ENCODE measurements at places on chromosomes 12 and 14.
A peak's percentile ranks its signal among the peaks of the same experiment; 100 is the strongest.

DNA sequence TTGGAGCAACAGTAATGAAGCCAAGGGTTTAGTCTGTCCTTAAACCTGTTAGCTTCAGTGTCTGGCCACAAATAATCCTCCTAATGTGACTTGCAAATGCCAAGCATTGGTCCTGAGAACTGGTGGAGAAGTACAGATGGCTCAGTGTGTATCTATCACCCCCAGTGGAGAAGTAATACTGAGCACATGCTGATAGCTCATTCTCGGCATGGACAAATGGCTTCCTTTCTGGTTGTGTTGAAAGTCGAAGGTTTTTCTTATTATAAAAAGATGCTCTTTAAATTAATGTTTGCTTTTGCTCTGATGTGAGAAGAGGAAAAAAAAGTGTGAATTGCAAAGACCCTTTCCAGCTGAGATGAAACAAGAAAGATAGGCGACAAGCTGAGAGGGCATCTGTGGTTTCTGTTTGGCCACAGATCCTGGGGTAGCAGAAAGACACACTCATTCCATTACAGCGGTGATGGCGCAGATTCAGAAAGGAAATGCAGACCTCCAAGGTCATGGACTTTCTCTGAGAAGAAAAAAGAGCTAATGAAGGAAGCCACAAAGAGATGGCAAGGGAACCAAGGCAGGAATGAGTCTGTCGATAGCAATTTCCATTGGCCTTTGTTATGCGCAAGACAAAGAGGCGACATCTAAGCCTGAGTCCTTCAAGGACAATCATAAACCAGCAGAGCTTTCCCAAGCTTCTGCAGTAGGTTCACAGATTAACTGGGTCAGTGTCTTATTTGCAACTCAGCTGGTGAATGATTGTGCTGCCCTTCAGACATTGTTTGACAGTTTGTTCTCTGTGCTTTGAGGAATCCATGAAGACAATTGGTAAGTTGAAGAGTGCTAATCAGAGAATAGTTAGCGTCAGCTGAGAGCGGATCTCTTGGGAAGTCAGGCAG is 155.5 kb upstream of the RGS6 start:
- DNase-seq: no peak

DNA sequence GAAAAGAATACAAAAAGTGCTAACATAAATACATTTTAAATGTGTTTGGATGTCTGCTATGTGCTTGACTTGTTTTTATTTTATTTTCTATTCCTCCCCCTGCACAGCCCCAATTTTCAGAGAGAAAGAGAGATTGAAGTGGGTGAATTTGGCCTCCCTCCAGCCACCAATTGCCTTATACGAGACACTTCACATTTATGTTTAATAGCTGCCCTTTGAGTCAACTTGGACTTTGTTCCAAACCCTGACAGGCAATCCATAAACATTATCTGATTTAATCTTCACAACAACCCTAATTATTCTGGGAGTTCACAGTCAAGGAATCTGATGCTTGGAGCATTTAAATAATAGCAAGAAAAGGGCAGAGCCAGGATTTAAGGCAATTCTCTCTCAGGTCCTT is 161.7 kb downstream of the SLC15A4 start:
- no peak for DNase-seq

DNA sequence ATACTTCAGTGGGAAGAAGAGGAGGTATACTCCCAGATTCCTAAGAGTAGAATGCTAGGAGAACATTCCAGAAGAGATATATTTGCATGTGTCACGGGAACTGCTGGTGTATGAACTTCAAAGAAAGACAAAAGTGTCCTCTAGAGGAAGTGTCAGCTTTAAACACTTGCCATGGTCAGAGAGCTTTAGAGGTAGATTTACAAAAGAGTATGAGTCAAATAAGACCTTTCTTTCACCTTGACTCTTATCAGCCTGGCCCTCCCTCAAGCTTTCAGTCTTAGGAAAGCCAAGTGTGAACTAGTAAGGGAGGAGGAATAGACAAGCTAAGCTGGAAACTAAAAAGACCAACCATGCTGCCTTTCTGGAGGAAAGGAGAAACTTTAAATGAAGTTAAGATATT is 34.7 kb downstream of the COX8C start:
- DNase-seq: no peak

- DNase-seq: peak; percentile 50
Measured at GRCh38 chr12:212715-213526, 1.0 kb downstream of the SLC6A12 start.

GRCh38 chr14:55248411-55248810 is 22.8 kb upstream of the FBXO34 start:
- no peak for DNase-seq

- no peak for DNase-seq
Measured at GRCh38 chr12:104060791-104061190, 3.5 kb upstream of the HCFC2 start.

DNA sequence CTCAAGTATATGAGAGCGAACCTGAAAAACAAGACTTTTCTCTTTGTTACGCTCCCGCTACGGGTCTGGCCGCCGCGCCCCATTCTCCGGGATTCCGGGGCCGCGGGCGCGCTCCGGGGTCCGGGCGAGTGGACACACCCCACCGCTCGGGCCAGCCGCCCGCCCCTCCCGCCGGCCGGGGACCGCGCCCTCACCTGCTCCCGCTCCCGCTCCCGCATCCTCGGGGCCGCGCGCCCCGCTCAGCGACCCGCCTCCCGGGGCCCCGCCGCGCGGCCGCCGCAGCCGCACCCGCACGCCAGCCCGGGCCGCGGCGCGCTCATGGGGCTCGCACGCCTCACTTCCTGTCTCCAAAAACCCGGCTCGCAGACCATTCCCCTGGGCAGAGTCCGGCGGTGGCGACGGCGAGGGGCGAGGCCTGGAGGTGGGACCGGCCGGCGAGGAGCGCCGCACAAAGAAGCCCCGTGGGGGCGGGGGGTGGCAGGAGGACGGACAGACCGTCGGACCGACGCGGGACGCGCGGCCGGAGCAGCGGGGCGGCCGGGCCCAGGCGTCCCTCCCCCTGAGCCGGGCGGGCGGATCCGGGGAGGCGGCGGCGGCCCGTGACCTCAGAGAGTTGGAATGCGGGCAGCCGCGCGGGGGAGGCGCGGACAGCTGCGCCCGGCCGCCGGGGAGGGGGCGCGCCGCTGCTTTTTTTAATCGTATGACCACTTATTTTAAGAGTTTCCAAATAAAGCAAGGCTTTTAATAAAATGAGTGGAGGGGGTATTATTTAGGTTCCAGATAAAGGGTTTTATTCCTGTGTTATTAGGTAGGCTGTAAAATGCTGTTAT is at the start of gene PTPN21:
TSS of gene PTPN21 (minus strand) at position 551 of the 830 bp plus-strand sequence. CDS start 4,590 bp downstream, outside the sequence.
- DNase-seq: peak; percentile 94

DNA sequence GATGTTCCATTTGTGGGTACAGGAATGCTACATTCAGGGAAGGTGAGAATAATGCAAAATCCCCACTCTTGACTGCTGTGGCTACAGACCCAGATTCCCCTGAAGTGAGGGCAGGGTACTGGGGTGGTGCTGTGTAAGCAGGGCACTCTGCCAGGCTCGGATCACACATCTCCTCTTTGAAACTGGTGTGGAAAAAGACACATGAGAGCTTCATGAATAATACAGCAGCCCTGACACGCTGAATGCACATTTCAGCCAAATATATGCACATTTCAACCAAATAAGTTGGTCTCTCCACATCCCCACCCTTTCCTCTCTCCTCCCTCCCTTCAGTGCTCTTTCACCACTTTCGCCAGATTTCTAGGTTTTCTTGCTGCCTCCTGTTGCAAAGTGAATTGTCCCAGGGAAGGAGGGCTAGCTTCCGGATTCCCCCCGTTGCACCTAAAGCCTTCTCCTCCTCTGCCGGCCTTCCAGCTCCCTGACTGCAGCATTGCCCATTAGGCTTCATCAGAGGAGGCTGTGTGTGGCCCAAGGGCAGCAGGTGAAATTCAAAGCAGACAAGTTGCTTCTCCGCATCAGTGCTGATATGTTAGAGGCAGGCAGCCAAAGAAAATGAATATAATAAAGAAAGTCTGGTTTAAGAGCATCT is 118.2 kb upstream of the TMCC3 start:
- no peak for DNase-seq

- no peak for DNase-seq
Measured at GRCh38 chr12:10701131-10701681, 21.9 kb downstream of the YBX3 start.

- DNase-seq: no peak
Measured at GRCh38 chr12:106910202-106910601, 45.5 kb upstream of the TMEM263 start.

DNA sequence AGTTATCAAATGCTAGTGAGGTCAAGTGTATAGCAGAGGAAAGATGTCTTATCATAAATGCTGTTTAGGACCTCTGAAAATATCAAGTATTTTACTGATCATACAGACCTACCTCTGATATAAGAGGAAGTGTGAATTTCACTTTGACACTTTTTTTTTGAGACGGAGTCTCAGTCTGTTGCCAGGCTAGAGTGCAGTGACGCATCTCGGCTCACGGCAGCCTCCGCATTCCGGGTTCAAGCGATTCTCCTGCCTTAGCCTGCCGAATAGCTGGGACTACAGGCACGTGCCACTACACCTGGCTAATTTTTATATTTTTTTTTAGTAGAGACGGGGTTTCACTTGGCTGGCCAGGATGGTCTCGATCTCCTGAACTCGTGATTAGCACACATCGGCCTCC is 55.1 kb upstream of the PIK3C2G start:
- DNase-seq: no peak

DNA sequence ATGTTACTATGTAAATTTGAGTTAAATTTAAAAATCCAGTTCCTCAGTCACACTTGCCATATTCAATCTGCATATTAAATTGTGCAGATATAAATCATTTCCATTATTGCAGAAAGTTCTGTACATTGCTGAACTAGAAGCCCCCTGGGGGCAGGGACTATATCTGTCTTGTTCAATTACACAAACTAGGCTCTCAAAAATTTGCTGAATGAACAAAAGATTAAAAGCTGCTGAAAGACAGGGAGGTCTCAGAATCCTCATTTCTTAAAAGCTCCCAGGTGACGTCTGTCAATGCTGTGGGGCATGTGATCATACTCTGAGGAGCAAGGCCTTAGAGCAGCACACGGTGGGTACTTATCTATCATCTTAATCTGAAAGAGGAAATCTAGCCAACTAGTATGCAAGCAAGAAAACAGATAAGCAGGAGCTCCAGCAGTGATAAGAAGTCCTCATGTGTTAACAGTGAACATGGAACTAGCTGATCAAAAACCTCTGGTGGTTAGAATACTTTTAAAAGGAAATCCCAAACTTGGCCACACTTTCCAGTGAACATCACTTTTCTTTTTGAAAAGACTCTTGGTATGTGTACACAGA is 60.5 kb downstream of the APPL2 start:
- DNase-seq: no peak

GRCh38 chr12:91741932-91742331 is 403.7 kb downstream of the BTG1 start:
- DNase-seq: no peak

- no peak for DNase-seq
Measured at GRCh38 chr12:130245251-130245650, 83.0 kb downstream of the FZD10 start.

DNA sequence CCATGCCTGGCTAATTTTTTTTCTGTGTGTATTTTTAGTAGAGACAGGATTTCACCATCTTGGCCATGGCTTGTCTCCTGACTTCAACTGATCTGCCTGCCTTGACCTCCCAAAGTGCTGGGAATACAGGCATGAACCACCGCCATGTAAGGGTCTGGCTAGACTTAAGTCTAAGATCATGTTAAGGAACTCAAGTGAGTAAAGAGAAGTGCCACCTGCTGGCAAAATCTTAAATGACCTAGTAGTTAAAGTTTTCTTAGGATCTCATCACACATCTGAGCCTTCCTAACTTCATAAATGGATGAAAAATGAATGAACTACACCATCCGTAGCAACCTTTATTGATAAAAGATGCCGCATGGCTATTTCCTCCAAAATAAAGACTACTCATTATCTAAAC is 1.7 kb upstream of the C12orf56 start:
- DNase-seq: no peak

- no peak for DNase-seq
Measured at GRCh38 chr12:26162905-26163304, 32.5 kb upstream of the SSPN start.

GRCh38 chr12:15719230-15719629 is 70.0 kb downstream of the EPS8 start:
- DNase-seq: no peak

- DNase-seq: no peak
Measured at GRCh38 chr12:98465950-98466602, 49.3 kb upstream of the TMPO start.

GRCh38 chr12:126772171-126772864 is 1494.7 kb upstream of the TMEM132C start:
- no peak for DNase-seq

GRCh38 chr14:51095854-51096823 is 1.2 kb upstream of the TRIM9 start:
- peak; percentile 31 for DNase-seq

- no peak for DNase-seq
Measured at GRCh38 chr14:54739514-54739913, 163.1 kb downstream of the GCH1 start.

- DNase-seq: no peak
Measured at GRCh38 chr14:64915029-64915424, 772 bp downstream of the CHURC1 start.

DNA sequence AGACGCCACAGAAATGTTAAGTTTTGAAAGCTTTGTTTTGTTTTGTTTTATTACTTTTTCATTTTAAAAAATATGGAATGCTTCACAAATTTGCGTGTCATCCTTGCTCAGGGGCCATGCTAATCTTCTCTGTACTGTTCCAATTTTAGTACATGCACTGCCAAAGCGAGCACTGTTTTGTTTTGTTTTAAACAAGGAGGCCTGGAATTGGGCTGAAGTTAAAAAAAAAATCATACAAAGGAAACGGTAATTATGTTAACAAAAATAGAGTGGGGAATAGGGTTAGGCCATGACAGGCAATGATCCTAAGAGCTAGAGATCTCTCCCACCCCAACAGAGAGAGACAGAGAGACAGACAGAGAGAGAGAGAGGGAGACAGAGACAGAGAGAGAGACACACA is 57.0 kb downstream of the ZFP36L1 start:
- DNase-seq: no peak

- no peak for DNase-seq
Measured at GRCh38 chr12:53844994-53845844, 93.4 kb upstream of the HOXC13 start.

DNA sequence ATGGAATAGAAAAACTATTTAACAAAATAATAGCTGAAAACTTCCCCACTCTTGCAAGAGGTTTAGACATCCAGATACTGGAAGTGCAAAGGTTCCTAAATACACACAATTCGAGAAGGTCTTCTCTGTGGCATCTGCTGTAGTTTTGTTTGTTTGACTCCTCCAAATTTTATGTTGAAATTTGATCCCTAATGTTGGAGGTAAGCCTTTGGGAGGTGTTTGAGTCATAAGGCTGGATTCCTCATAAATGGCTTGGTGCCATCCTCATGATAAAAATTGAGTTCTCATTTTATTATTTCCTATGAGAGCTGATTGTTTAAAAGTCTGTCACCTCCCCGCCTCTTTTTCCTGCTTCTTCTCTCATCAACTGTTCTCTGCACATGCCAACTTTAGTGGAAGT is 182.7 kb downstream of the MYRFL start:
- DNase-seq: no peak

- DNase-seq: no peak
Measured at GRCh38 chr12:92845329-92845728, 83.8 kb downstream of the EEA1 start.

All from SK-N-SH (cell line).